ENCODE measurements at places on chromosomes 2 and 18. TPM values are rescaled to one million over a fixed set of nuclear protein-coding genes. Genes with fewer than 3 reads are reported as not detected.

The UGT1A4 gene
- total RNA-seq, result 0.98 TPM

The WDFY1 gene
- total RNA-seq, result 44.2 TPM

The PRKAG3 gene
- total RNA-seq, result not detected

The ACADL gene
- total RNA-seq, result 10.6 TPM
